ENCODE measurements at places on chromosomes 12 and 14.
A peak's percentile ranks its signal among the peaks of the same experiment; 100 is the strongest.

DNA sequence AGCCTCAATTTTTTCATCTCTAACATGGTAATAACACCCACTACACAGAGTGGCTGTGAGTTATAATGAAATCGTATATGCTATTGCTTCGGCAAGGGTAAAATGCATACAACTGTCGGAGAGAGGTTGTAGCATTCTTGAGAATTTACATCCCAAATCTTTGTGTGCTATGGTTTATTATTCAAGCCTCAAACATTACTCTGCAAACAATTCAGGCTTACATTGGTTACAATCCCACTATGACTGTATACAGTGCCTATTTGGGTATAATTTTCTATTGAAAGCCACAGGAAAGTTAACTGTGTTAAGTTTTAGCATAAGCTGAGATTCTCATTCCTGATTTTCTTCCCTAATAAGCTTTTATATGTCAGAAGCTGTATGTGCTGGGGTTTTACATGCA lies 20.6 kb downstream of the SLC35F4 start:
- DNase-seq: no peak

- DNase-seq: no peak
Observed at GRCh38 chr14:68944162-68944561, 34.9 kb downstream of the ACTN1 start.

DNA sequence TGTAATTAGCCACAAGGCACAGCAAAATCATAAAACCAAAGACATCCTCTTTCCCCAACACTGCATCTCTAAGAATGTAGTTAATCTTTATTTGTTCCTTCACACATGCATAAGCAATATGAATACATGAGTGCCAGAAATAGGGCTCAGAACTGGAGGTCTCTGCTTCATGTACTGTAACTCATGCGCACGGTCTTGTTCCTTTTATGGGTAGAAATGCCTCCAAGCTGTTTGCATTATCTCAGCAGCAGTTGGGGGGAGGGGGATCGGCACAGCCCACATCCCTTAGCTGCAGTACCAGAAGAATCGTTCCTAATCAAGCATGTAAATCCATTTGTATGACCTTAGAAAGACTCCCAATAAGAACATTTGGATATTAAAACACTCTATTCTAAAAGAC lies 20.0 kb downstream of the RHOJ start:
- no peak for DNase-seq

DNA sequence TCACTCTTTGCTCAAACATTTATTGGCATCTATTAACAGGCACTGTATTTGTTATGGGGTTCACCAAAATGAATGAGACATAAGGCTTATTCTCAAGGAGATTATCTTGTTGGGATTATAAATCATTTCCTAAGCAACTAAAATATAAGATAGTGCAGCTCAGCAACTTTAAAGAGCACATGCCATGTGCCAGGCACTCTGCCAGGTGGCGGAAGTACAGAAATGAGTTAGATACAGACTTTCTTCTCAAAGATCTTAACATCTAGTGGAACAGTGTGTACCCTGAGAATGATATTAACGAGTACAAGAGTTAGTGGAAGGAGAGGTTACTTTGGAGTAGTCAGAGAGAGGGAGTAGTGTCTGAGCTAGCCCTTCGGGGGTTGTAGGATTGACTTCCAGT lies 28.4 kb upstream of the TOMM20L start:
- no peak for DNase-seq

- DNase-seq: peak; percentile 40
Observed at GRCh38 chr14:65170768-65171507, 68.6 kb upstream of the MAX start.

- no peak for DNase-seq
Observed at GRCh38 chr12:130966443-130967030, 12.8 kb downstream of the ADGRD1 start.

GRCh38 chr12:85920324-85920947 lies 46.3 kb downstream of the NTS start:
- DNase-seq: no peak

DNA sequence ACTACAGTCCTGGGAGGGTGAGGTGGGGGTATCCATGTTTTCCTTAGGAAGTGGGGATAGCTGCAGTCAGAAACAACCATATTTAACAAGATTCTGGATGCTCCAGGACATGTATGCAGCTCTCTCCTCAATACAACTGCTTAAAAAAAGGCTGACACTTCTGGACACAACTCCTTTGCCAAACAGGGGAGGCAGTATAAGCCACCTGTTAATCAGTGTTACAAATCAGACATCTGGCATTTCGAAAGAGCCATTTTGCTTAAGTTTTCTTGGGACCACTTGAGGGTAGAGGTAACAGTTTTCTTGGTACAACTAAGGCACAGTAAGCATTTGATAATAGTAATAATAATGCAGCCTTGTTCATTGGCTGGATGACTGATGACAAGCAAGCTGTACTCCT lies 47.1 kb downstream of the RPGRIP1 start:
- no peak for DNase-seq

DNA sequence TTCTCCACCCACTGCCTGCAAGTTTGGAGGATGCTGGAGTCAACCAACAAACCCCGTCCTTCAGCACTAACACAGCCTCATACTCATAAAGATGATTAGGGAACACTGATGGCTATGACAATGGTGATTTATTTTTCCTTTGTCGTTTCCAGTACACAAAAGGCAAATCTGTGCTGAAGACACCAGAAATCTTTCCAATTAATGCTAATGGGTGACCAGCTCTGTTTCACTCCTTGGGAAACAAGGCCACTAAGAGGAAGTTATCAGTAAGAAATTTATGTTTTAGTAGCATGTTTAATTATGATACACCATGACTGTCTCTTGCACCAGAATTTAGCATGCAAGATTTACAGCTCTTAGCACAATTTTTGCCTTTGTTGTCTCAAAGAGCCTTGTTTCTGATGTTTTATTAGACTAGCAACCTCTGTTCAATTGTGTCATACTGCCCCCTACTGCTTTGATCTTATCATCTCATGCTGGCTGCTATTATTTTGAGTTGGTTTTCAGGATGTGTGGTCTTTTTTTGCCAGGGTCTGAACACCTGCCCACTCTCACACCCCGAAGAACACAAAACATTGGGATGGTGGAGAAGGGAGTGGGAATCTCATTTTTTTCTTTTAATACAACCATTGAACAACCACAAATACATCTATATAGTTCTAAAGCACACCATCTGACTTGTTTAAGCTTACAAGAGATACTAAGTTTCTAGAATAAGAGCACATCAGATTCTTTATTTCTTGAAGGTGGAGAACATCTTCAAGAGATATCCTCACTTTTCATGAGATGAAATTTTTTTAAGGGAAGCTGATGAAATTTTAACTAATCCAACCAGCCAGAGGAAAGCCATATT lies 160.9 kb downstream of the SPTSSA start:
- DNase-seq: no peak

- DNase-seq: no peak
Observed at GRCh38 chr12:41919526-41920261, 225.0 kb downstream of the GXYLT1 start.

DNA sequence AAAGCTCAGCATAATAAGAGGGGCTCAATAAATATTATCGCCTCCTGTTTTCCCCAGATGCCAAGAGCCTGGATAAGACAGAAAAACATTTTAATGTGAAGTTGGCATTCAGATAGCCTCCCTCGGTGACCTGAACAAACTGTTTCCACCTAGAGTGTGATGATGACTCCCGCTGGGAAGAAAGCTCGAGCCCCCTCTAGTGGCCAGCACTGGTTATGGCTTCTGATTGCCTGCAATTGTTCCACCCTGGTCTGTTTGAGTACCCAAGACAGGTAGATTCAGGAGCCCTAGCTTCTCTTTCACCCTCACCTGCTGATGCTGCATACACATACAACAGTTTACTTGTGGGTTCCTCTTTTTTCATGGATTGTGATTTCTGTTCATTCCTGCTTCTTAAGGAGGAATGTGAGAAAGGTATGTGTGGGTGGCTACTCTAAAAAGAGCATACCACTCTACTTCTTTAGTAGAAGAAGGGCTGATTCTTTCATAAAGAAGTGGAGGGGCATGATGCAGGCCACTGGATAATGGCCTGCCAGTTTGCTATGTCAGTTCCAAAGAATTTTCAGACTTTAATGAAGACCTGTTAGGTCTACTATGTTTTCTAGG lies 6.4 kb downstream of the ERG28 start:
- DNase-seq: peak; percentile 85
